Dermis blood vessel endothelial cell (primary cell): ENCODE measurements at places on chromosomes 11 and 22. TPM values are rescaled to one million over a fixed set of nuclear protein-coding genes. Genes with fewer than 3 reads are reported as not detected.

DNA sequence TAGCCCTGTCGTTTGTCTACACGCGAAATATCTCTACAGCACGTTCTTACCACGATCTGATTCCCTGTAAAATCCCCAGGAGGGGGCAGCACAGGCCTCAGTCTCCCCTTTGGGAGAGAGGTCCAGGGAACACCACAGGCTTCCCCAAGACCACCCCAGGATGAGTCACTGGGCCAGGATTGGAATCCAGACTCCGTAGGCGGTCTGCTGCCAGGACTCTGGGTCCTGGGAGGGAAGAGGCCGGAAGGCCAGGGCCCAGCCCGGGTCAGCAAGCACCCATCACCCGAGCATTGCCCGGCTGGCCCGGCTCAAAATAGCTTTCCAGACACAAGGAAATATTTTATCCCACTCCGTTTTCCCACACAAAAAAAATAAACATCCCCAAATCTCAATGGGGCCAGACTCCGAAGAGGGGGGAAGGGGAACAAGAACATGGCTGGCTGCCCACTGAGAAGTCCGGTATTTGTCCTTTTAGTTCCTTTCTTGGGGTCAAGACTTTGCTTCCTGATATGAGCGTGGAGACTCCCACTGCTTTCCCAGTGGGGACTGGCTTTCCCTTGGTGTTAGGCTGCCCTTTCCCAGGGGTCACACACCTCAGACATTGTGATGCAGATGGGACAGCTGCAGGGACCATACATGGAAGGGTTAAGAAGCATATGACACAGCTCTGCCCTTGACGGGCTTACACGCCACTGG lies 91.3 kb downstream of the LRRC32 start:
- DNase-seq, result peak; percentile 95

INPPL1 gene
- 49.9 and 65.3 TPM in 2 replicates for total RNA-seq

DNA sequence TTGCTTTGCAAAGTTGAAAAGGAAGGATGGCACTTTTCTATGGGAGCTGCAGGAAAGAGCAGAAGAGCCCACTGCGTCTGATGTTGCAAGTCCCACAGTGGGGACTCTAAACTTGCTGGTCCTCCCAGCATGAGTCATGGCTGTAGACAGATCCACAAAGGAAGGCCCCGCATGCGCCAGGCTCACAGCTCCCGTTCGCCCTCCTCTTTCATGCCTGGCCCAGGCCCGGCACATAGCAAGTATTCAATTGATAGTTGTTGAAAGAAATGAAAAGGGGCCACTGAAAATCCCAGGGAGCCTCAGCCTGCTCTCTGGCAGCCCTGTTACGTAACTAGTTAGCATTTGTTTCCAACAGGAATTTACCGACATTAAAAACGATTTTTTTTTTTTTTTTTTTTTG lies 18.9 kb downstream of the AP1B1 start:
- DNase-seq, result peak; percentile 85

ACTN3 gene
- total RNA-seq, result under 0.01 and 0.14 TPM in 2 replicates

GRCh38 chr22:49481659-49482399 lies 345.8 kb downstream of the BRD1 start:
- no peak for DNase-seq

DNA sequence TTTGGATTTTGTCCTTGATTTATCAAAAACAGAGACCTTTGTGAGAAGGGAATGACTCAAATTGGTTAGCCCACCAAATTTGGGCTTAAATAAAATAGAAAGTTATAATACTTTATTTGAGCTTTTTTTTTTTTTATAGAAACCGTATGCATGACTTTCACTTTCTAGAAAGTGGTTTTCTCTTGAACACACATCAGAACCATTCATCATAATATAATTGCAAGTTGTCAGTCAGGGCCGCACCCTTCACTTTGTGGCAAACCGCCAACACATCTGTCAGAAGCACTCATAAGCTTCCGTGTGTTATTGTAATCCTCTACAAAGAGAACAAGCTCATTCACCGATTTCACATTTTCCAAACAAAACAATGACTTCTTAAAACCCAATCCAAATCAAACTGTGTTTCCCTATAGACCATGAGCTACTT lies 76.1 kb downstream of the SOX6 start:
- DNase-seq, result peak; percentile 35

VSIG2 gene
- total RNA-seq, result 0.23 and 0.51 TPM in 2 replicates

SMTNL1 gene
- not detected in 2 replicates for total RNA-seq

OR5AR1 gene
- total RNA-seq, result not detected in 2 replicates

DNA sequence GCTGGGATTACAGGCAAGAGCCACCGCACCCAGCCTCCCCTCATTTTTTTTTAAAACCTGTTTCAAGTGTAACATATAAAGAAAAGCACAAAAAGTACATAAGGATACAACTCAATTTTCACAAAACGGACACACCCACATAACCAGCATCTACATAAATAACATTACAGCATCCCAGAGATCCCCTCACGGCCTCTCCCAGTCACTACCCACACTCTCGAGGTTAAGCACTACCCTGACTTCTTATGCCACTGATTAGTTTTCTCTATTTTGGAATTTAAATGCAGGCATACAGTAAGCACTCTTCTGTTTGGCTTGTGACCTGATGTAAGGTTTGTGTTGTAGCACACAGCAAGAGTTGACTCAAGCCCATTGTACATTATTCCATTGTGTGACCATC lies 82.5 kb downstream of the CLPB start:
- no peak for DNase-seq

DNA sequence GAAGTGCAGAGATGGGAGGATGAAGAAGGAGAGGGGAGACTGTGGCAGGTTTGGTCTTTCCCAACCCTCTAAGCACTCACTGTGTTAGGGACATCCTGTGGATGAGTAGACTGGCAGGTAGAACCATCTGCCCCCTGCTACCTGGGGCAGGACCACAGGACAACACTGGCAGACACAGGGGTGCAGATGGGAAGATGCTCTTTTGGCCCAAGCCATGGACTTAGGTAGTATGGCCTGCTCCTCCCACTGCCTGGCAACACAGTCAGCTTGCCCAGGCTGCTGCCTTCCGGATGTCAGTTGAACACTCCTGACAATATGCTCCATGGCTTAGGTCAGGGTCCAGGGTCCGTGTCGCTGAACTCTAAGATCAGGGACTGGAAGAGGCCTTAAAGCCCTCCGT lies 140.7 kb upstream of the NAV2 start:
- DNase-seq, result no peak

DNA sequence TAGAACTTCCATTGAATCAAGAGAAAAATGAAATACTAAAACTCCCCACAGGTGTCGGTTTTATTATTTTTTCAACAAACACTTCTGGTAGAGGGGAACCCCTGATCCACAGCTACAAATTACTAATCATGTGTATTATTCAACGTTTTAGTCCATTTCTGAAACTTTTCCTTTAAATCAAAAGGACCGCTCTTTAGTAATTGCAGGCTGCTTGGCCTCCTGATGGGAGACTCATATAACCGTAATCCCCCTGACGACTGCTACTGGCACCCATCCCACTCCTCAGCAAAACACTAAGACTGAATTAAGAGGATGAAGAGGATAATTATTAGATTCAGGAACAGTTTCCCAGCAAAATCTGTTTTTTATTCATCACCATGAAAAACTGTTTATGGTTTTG lies 46.4 kb downstream of the PAX6 start:
- DNase-seq, result no peak

GRCh38 chr22:39389420-39389819 lies 10.2 kb upstream of the TAB1 start:
- DNase-seq, result no peak

DNA sequence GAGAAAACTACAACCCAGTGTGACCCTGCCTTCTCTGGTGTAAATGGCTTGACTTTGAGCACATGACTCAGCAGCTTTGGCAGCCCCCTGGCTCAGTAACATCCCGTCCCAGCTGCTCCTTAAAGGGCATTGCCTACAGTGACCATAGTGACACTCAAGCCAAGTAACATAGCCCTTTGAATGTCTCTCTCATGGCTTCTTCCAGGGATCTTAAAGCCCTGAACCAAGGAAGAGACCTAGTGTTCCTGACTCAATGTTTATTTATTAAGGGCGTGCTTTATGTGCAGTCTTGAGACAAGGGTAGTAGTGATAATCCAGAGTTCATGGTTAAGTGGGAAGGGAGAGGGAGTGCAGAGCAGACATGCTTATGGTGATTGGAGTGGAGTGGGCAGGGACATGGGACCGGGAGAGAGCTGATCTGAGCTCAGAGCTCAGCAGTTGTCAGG lies 125.7 kb downstream of the PARVA start:
- DNase-seq, result no peak

OR2AG2 gene
- not detected in 2 replicates for total RNA-seq

DNA sequence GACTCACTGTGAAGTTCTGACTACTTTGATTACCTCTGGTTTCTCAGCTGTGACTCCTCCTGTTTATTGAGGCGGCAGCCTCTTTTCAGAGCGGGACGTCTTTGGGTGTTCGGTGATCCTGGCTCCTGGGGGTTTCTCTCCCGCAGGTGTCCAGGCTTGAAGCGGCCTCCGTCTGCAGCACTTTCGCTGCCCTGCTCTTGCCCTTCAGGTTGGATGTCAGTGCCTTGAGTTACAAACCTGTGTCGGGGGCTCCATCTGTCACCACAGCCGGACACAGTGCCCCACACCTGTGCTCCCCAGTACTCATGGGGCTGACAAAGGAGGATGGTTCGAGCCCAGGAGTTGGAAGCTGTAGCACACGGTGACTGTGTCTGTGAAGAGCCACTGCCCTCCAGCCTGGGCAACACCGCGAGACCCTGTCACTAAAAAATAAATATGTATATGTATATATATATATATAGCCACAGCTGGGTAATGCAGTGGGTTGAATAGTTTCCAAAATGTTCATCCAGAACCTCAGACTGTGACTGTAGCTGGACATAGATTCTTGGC lies 104.1 kb downstream of the BRD1 start:
- DNase-seq, result no peak

OR52A1 gene
- total RNA-seq, result not detected in 2 replicates

DNA sequence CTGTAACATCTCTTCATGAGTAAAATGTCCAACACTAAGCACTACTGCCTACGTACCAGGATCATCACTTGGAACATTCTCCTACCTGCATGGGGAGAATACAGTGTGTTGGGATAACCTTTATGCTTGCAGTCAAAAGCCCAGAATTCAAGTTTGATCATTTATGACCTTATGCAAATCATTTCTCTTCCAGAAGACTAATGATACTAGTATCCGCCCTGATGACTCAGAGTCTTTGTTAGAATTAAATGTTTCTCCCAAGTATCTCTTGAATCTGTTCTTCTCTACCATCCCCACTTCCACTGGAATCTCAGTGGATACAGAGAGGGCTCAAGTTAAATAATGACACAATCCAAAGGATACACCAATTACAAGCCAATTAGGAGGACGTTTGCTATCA lies 12.4 kb downstream of the MAJIN start:
- DNase-seq, result no peak

SLC25A45 gene
- 1.0 and 3.3 TPM in 2 replicates for total RNA-seq

MUC6 gene
- not detected in 2 replicates for total RNA-seq

- no peak for DNase-seq
Observed at GRCh38 chr11:116432301-116432700, 340.5 kb downstream of the BUD13 start.

CYB5R2 gene
- total RNA-seq, result 0.47 TPM in 1 of 2 replicates, not detected in the other

BTBD18 gene
- not detected in 2 replicates for total RNA-seq

GRCh38 chr11:66080055-66080817 lies 10.2 kb downstream of the PACS1 start:
- DNase-seq, result peak; percentile 32

TSPAN18 gene
- total RNA-seq, result 48.3 and 74.5 TPM in 2 replicates

DNA sequence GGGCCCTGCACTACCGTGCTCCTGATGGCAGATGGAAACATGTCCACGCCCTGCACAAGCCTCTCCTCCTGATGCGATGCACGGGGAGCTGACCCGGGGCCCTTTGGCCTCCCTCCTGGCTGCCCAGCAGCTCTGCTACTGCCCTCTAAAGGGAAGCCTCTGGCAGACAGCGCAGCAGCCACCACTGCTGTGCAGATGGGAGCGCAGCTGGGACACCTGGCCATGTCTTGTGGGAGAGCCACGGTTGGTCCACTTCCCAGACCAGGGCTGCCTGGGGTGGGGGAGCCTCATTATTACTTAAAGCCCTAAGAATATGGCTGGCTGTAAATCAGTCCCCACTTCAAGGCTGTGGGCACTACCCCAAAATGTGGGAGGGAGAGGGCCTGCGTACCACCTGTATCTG lies 38.3 kb downstream of the TBX1 start:
- DNase-seq, result no peak

DNA sequence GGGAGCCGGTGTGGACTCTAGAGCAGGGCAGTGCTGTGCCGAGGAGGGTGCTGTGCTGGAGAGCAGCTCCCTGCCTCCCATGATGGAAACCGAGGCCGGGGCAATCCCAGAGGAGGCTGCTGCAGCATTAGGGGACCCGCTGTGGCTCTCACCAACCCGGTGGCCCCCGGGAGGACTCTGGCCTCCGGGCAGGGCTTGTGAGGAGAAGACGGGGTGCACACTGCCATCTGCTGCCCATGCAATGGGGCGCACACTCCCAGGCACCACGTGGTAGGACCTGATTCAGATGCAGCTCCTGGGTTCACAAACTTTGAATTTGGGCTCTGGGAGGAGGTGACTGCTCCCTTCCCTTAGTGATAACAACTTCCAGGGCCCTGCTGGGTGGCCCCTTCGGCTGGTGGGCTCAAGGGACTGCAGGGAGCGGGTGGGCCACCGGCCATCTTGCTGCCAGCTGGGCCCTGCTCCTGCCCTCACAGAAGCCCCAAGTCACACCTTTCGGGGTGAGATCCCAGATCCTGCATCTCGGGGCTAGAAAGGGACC lies 93.8 kb upstream of the FGF3 start:
- DNase-seq, result peak; percentile 42

OR52H1 gene
- not detected in 2 replicates for total RNA-seq

DNA sequence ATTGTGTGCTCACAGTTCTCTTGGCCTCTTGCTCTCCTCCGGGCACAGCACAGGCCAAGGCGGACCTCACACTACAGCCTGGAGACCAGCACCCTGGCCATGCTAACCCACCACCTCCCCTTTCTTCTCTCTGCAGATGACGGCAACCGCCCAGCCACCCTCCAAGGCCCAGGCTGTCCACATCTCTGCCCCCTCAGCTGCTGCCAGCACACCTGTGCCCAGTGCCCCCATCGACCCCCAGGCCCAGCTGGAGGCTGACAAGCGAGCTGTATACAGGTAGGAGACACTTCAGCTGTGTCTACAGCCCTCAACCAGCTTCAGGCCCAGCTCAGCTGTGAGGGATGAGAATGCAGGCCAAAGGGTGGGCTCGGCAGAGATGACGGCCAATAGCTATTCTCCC lies 128.4 kb downstream of the FEZ1 start:
- no peak for DNase-seq

DNA sequence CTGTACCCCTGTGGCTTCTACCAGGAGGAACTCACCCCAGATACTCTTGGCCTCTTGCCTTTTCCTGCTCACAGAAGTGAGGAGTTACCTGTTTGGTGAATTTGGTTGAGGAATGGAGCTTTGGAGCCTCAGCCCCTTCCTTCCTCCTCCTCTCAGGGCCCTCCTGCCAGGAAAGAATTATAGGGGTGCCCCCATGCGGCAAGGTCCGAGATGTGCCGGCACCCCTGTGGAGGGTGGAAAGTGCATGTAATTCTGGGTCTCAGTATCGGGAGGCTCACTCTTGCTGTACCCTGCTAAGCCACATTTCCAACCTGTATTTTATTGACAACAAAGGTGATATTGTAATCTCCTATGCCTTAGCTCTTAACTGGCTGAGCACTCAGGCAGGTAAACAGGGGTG lies 13.7 kb upstream of the IGSF22 start:
- DNase-seq, result no peak

- DNase-seq, result peak; percentile 40
Observed at GRCh38 chr11:88523386-88524071, 186.0 kb upstream of the CTSC start.

STK33 gene
- 0.51 and 1.1 TPM in 2 replicates for total RNA-seq
